ENCODE measurements at places on chromosomes 11 and 22.

DNA sequence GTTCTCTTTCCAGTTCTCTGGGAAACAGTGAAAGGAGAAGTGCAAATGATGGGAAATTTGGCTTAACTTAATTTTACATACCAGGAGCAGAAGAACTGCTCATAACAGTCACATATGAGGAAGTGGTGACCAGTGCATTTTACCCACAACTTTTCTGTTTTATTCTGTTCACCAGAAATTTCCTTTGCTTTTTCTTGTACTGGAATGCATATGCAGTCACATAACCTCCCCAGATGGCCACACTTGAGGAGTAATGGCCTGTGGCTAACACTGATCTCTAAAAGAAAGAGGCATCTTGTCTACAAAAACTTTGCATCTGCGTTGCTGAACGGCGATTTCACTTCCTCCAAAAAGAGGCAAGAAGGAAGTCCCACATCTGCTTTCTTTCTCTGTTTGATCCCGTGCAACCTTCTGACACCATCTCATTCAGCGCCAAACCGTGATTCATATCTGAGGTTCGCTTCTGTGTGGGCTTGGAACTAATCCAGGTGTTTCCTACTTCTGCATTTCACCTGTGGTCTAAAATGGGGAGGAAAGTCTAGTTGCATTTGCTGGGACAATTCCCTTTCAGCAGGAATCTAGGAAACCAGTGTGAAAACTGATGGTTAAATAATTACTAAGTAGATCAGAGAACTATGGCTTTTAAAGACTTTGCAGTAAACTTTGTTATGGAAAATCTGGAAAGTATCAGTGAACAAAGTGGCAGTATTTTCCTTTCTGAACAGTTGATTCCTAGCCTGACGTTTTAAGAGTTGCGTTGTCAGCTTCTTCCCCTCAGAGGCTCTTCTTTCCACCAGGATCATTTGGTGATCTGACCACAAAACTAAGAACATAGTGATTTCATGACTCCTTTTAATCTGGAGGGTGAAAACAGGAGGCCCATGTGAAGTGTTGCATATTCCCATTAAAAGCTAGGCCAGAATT lies 4.2 kb upstream of the MPEG1 start:
- no peak for DNase-seq

DNA sequence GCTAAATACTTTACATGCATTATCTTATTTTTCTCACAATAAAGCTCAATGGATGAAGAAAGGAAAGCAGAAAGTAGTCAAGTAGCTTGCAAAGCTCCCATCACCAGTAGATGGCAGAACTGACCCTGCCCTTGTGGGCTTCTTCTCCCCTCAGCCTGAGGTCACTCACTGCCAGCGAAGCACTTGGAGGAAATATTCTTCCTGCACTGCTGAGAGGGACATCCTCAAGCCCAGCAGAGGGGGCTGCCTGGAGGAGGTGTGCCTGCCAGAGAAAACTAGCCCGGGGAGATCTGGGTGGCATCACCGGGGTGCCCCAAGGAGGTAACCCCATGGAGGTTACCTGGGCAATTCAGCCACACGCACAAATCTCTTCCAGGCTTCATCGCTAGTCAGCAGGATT lies 6.6 kb downstream of the APOL4 start:
- no peak for DNase-seq

- DNase-seq, result no peak
Measured at GRCh38 chr11:117094776-117095175, 3.5 kb downstream of the SIK3 start.

GRCh38 chr11:45895553-45896259 lies 10.3 kb downstream of the MAPK8IP1 start:
- no peak for DNase-seq

DNA sequence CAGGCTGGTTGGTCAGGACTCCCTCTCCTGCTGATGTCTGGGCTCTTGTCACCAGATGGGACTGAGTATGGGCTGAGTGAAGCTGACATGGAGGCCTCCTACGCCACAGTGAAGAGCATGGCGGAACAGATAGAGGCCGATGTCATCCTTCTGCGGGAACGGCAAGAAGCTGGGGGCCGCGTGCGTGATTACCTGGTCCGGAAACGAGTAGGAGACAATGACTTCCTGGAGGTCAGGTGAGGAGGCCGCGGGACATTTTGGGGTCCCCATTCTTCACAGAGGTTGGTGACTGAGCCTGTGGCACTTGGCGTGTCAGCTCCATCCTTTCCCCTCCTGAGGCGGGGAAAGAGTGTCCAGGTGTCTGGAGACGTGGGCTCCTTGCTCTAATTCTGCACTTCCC lies 10.1 kb downstream of the GTPBP1 start:
- DNase-seq, result no peak

GRCh38 chr22:29126670-29127395 lies 54.0 kb downstream of the KREMEN1 start:
- no peak for DNase-seq

GRCh38 chr11:35246745-35247144 lies 107.8 kb downstream of the CD44 start:
- DNase-seq, result no peak

- peak; percentile 41 for DNase-seq
Measured at GRCh38 chr11:120929664-120930154, 94.2 kb upstream of the TBCEL start.

GRCh38 chr11:80650966-80651365 lies 1210.1 kb upstream of the TENM4 start:
- DNase-seq, result no peak

DNA sequence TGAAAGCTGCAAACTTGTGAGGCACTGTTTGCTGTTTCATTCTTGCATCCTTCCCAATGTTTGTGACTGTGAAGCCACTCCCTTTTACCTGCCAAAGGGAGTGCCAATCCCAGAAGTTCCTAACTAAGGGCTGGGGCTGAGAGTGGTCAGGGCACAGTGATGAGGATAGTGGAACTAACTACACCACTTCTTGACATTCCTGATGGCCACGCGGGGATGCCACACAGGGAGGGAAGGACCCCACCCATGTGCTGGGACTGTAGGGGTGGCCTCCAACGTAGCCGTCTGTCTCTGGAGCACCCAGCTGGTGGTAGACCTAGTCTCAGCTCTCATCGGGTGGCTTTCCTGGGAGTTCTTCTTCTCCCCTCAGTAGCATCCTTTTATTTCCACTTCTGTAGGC lies 335.5 kb downstream of the CADM1 start:
- no peak for DNase-seq

- no peak for DNase-seq
Measured at GRCh38 chr11:69373251-69373635, 79.3 kb downstream of the MYEOV start.

- no peak for DNase-seq
Measured at GRCh38 chr11:76745561-76746207, 37.5 kb upstream of the TSKU start.

DNA sequence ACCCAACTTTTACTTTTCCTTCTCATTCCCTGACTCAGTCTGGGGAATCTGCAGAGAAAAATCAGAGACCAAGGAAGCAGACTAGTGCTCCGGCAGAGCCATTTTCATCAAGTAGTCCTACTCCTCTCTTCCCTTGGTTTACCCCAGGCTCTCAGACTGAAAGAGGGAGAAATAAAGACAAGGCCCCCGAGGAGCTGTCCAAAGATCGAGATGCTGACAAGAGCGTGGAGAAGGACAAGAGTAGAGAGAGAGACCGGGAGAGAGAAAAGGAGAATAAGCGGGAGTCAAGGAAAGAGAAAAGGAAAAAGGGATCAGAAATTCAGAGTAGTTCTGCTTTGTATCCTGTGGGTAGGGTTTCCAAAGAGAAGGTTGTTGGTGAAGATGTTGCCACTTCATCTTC lies 37.2 kb downstream of the KMT2A start:
- no peak for DNase-seq

GRCh38 chr11:12090761-12091258 lies 19.6 kb upstream of the MICAL2 start:
- DNase-seq, result no peak

DNA sequence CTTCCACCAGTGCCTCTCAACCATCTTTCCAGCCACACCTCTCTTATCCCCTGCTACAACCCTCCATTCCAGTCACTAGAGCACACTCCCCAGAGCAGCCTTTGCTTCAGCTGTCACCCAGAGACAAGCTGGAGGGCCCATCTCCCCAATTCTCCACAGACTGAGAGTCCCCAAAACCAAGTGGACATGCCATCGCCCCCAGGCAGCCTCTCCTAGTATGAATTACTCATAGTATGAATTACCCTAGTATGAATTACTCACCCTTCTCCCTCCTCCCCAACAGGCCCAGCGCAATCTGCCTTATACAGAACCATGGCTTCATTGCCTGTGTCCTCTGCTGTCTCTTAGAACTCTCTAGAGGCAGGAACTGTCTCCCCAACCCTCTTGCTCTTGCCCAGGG lies 24.8 kb downstream of the MYH9 start:
- DNase-seq, result no peak

- no peak for DNase-seq
Measured at GRCh38 chr11:64851831-64852351, 7.4 kb upstream of the CDC42BPG start.

- DNase-seq, result no peak
Measured at GRCh38 chr11:107359701-107360100, 97.9 kb downstream of the CWF19L2 start.

DNA sequence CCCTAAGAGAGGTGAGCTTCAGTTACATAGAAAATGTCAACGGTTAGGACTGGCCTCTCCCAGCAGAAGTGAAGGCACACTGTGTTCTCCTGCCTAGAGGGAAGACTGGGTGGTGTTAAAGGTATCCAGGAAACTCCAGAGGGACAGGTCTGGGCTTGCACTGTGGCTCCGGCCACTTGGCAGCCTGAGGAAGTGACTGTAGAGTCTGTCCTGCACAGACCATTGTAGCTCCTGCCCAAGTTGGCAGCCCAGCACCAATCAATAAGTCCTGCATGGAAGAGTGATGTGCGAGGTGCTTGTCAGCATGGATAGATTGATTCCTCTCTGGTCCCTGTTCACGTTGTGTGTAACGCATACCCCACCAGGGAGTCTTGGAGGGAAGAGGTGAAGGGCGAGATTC lies 284.8 kb downstream of the TENM4 start:
- DNase-seq, result no peak

DNA sequence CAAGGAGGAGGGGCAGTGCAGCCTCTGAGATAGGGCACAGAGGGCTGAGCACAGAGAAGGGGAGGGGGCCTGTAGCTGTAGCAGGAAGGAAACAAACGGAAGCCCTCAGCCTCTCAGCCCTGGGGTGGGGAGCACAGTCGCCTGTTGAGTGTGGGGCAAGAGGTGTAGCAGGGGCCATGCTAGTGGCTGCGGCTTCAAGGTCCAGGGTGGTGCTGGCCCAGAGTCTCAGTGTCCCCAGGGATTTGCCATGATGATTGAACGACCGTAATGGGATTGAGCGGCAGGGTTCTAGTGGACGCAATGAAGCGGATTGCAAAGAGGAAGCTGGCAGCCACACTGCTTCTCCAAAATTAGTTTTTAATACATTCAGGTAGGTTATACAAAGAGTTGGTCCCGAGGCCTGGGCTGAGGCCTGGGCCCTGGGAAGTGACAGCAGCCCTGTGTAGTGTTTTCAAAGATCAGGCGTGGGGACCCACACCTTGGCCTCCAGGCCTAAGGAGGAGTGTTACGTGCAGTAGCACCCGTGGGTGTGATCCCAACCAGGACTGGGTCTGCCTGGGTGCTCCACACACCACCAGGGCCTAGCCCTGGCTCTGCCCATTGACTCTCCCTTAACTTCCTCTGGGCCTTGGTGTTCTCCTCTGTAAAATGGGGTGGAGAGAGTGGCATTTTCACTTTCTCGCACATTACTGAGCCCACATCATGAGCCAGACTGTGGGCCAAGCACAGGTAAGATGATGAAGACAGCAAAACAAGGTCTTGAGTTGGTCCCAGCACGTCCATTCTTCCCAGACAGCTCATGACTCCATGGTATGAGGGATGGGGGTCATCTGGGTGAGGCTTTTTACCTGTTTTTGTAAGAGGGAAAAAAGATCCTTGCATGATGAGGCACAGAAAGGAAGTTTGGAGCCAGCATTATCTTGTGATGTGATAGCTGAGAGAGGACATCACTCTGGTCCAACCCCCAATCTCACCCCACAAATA lies 13.1 kb downstream of the LRRC32 start:
- no peak for DNase-seq
